ENCODE measurements at places on chromosomes 3 and 15.

GRCh38 chr3:57164657-57165573 is at the start of gene IL17RD:
IL17RD (minus strand) TSS chr3:57165353; CDS start chr3:57165286, 67 bp downstream.
- DNase-seq: peak; percentile 51

- no peak for DNase-seq
Measured at GRCh38 chr3:194396539-194396858, 2.6 kb downstream of the GP5 start.

GRCh38 chr3:44894485-44894884 is 20.1 kb downstream of the TGM4 start:
- DNase-seq: no peak

DNA sequence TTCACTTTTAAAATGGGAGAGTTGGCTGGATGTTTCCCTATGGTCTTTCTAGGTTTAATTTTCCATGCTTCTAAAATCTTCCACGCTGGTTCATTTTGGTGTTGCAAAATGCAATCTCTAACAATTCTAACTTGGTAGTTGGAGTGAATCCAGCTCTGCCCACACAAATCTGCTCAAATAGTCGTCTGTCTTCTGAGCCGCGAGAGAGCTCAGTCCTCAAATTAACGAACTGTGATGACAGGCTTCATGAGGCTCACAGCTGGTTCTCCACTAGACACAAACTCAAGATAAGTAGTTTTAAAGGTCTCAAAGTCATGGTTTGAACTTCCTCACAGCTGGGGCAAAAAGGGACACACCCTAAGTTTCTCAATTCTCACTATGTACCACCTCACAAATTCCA is 178.6 kb upstream of the LYSMD4 start:
- no peak for DNase-seq

GRCh38 chr15:27231811-27232210 is 260.8 kb downstream of the GABRG3 start:
- no peak for DNase-seq

- no peak for DNase-seq
Measured at GRCh38 chr15:71455107-71455506, 339.8 kb downstream of the THSD4 start.

DNA sequence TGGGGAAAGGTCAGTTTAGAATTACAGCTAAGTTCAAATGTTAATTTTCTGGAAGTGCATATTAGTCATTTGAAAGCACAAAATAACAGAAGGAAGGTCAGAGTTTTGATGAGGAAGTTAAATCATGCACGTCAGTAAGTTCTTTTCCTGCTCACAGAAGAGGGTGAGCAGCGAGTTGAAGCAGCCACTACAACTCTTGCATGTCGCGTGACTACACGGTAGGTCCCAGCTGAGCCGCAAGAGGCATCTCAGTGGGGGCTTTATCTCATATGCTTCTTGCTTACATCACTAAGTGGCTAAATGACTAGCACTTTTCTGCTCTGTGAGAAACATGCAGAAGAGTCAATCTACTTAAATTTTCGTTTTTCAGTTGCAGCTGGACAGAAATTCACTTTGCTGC is 21.3 kb upstream of the SEC62 start:
- DNase-seq: no peak

DNA sequence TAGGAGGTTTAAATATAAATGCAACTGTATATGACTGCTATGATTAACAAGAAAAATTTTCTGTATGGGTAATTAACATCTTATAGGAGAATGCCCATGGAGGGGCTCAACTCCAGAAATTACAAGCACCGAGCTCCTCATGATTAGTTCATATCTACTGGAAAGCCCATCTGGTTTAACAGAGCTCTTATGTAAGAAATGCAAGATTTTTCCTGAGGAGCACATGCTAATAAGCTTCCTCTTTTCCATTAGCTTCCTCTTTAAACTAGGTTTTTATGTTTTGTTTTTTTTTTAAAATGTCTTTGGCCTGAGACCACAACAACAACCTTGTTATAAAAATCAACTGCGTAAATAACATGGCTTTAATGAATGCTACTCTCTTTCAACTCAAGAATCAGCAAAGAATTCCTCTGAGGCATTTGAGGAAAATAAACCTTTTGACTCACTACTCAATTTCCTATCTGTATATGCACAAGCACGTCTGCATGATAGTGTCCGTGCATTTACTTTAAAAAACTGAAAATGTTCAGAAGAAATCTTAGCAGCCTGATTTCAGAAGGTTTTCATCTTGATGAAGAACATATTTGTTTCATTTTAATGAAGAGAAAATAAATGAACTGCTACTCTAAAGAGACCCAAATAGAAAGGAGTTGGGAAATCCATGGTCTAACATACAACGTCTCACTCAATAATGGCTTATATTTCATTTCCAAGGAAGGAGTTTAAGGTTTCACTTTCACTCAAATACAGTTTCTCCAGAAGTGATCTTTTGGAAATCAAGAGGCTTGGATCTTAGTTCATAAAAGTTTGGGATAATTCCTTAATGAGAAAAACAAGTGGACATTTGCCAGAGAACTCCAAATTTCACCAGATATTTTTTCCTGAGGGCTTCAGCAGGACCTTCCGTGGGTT is 180.8 kb downstream of the KCNAB1 start:
- no peak for DNase-seq

DNA sequence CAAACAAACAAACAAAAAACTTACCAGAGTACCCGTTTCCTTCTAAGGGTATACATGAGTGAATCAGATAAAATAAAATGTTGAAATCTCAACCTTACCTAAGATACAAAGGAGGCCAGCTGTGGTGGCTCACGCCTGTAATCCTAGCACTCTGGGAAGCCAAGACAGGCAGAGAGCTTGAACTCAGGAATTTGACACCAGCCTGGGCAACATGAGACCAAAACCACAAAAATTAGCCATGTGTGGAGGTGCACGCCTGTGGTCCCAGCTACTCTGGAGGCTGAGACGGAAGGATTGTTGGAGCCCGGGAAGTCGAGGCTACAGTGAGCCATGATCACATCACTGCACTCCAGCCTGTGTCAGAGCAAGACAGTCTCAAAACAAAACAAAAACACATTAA is 11.0 kb upstream of the FAM219B start:
- no peak for DNase-seq

GRCh38 chr3:133745981-133746711 is at the start of gene TF:
TF (plus strand) TSS chr3:133746393; CDS start chr3:133746441, 48 bp downstream.
- no peak for DNase-seq

DNA sequence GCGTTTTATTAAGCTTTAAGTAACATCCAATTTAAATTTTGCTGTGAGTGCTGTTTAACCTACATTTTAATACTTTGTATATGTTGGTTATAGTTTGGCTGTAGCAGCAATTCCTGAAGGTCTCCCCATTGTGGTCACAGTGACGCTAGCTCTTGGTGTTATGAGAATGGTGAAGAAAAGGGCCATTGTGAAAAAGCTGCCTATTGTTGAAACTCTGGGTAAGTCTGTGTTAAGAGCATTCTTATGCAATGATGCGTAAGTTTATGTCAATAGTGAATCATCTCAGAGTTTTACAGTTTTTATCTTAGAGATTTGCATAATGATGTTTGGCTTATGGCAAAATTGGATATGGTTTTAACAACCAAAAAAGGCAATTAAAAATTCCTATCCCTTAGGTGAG is 62.7 kb downstream of the ASTE1 start:
- peak; percentile 67 for DNase-seq

DNA sequence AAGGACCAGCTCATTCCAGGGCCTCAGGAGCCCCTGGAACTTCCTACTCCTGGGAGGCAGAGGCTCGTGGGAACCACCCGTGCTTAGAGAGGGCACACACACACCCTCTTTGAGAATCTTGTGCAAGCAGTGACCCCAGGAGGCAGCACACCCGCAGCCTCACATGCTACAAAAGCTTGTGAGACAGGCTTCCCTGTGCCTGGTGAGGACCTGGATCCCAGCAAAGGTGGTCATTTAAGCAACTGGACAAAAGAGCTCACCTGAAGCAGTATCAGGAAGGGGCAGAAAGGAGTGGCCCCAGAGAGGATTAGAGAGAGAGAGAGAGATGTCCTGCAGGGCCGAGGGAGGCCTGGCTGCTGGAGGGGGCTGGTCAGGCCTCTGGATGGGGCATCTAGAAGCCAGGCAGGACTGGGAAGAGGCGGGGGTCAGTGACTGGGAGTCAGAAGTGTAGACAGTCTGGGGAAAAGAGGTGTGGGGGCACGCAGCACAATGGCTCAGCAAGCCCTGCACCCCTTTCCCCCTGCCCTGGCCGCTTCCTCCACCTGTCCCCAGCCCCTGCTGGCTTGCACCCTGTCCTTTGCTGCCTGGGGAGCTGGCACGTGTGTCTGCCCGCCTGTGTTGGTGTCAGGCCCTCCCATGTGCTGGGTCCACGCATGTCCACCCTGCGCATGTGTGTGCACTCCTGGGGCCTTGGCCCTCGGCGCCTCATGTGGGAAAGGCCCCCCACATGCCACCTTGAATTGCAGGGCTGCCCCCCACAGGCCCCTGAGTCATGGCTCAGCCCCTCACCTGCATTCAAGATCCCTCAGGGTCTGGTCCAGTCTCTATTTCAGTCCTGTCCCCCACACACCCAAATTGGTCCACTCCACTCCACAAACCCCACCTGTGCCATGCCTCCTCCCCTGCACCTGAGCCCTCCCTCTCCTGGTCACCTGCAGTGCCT is 36.9 kb downstream of the TSPAN3 start:
- DNase-seq: no peak

- no peak for DNase-seq
Measured at GRCh38 chr15:93645594-93645993, 556.6 kb upstream of the RGMA start.

- DNase-seq: no peak
Measured at GRCh38 chr3:68424796-68425460, 507.4 kb downstream of the TAFA4 start.

GRCh38 chr3:46127503-46127902 is 80.6 kb downstream of the CCR1 start:
- DNase-seq: peak; percentile 74

DNA sequence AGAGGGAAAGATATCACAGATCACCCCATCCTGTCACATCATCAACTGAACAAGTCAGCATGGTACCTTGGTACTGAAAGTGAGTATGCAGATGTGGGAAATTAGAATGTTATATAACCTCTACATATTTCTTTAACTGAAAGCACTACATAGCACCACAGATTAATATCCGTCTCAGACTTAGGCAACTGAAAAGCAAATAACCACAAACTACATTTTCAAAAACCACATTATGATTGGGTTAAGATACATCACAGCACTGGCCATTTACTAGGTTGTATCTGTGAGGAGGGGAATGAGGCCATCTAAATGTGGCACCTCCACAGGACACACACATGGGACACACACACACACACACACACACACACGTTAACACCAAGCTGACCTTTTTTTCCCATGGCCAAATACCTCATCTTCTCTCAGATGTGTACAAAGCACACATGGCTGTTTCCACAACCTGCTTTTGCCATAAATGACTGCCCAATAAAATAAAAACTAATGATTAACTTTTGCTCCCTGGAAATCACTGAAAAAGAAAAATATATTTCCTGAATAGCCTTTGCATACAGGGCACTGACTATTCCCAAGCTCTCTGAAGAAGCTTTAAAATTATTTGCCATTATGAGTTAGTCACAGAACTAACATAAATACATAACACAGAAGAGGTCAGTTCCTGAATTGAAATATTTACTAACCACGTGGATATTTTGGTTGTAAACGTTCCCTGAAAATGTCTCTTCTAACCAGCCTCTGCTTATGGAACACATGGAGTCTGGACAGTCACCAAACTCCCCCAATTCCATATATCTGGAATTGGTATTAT is 60.1 kb downstream of the SUMF1 start:
- no peak for DNase-seq

DNA sequence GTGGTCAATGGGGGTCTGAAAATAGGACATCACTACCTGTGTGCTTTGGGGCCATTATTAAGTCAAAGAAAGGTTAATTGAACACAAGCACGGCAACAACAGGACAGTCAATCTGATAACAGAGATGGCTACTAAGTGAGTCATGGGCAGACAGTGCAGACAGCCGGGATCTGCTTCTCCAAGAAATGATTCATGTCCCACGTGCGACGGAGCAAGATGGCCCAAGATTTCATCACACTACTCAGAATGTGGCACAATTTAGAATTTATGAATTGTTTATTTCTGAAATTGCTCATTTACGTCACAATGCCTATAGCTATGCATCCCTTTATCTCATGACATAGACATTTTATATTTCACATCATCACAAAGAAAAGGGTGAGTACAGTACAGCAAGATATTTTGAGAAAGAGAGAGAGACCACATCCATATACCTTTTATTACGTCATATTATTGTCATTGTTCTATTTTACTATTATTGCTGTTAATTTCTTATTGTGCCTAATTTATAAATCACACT is 770.6 kb upstream of the NR2F2 start:
- DNase-seq: peak; percentile 77

GRCh38 chr3:78969483-78969882 is 798.3 kb downstream of the ROBO1 start:
- DNase-seq: no peak

DNA sequence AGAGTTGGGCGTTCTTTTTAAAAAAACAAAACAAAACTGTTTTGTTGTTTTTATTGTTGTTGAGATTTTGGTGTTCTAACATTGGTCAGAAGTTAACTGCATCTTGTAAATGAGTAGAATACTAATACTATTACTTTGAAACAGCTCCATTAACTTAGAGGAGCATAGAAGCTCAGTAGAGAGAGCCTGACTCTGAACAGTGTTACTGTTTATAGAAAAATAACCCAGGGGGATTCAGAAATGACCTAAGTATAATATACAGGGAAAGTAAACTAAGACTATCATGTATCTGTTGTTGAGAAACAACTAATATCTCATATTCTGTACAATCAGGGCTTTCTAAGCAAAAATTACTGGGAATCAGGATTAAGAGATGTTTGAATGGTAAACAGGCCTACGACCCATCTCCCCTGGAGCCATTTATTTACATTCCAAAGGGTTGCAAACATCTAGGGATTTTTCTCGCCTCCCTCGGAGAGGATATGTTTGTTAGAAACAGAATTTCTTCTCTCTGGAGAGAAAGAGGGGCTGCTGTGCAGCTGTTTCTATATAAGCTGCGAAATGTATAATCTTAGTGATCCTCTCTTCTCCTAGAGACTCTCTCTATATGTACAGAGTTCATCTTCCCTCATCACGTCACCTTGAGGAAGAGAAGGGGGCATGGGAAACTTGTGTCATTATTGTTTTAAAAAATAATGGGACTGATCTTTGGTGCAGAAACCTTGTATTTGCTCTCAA is 827.5 kb upstream of the DPPA4 start:
- no peak for DNase-seq

DNA sequence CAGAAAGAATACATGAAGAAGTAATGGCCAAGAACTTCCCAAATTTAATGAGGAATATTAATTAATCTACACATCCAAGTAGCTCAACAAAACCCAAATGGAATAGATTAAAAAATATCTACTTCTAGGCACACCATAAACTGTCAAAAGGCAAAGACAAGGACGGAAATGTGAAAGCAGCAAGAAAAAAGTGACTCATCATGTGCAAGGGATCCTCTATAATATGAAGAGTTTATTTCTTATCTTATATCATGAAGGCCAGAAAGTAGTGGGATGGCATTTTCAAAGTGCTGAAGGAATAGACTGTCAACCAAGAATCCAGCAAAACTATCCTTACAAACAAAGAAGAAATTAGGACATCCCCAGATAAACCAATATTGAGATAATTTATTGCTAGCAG is 73.9 kb upstream of the PRICKLE2 start:
- DNase-seq: no peak
